A549 (cell line): ENCODE measurements at places on chromosomes 16 and 17.

GRCh38 chr16:3874242-3874641 lies 6.3 kb downstream of the CREBBP start:
- DNase-seq: no peak

DNA sequence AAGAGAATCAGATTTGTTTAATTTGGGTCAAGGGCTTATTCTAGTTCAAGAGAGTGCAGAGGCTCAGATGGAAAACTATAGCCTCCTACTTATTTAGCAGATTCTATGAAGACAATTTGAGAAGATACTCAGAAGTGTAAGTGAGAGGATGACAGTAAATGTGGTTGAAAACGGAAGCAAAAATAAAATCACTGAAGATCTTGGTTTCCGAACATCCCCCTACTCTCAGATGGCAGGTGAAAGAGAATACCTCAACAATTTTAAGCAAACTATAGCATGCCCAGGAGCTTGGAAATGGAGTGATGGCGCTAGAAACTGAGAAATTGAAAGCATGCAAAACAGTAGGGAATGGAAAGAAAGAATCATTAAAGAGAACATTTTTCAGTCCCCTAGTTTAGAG lies 705.5 kb upstream of the CDH8 start:
- no peak for DNase-seq

DNA sequence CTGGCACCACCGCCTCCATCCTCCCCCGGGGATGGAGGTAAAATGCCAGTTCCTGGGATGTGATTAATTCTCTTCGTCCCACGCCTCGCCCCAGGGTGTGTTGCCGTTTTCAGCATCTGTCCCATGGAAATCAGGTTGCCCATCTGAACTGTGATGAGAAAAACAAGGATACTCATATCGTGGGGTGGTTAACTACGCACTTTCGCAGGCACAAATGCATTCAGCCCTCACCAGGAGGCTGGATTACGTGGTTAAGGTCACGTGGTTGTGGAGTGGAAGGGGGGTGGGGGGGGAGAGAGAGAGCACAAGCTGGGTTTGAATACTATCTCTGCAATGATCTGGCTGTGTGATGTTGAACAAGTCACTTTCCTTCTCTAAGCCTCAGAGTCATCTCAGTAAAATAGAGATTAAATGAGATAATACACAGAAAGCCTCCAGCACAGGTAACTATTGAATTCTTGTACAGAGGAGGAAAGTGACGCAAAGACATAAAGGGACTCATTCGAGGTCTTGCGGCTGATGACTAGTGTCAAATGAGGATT lies 74.7 kb downstream of the BMERB1 start:
- DNase-seq: no peak

GRCh38 chr16:1501630-1502029 lies 8.5 kb downstream of the TELO2 start:
- DNase-seq: no peak

DNA sequence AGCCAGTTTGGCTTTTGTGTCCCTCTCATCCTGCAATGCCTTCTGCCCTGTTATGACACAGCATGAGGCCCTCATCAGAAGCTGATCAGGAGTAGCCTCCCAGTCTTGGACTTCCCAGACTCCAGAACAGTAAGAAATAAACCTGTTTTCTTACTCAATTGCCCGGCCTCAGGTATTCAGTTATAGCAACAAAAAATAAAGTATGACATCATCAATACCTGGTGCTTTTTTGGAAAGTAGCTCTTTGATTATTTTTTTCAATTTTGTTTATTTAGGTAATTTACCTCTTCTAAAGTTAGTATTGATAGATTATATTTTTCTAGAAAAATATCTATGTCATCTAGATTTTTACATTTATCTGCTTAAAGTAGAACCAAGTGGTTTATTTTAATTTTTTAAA lies 112.8 kb upstream of the CES5A start:
- no peak for DNase-seq

DNA sequence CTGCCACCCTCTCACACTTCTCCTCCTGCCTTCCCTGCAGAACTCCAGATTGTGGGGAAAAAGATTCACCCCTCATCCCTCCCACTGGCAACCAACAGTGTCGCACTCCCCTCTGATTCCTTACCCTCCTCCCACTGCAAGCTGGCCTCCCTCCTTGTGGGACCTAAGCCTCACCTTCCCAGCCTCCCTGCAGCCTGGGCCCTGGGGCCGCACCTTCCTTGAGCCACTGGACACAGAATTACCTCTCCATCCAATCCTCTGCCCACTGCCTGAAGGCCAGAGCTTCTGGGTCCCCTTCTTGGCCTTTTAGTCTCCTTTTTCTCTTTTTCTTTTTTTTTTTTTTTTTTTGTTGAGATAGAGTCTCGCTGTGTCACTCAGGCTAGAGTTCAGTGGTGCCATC lies 33.9 kb downstream of the NGFR start:
- DNase-seq: no peak

DNA sequence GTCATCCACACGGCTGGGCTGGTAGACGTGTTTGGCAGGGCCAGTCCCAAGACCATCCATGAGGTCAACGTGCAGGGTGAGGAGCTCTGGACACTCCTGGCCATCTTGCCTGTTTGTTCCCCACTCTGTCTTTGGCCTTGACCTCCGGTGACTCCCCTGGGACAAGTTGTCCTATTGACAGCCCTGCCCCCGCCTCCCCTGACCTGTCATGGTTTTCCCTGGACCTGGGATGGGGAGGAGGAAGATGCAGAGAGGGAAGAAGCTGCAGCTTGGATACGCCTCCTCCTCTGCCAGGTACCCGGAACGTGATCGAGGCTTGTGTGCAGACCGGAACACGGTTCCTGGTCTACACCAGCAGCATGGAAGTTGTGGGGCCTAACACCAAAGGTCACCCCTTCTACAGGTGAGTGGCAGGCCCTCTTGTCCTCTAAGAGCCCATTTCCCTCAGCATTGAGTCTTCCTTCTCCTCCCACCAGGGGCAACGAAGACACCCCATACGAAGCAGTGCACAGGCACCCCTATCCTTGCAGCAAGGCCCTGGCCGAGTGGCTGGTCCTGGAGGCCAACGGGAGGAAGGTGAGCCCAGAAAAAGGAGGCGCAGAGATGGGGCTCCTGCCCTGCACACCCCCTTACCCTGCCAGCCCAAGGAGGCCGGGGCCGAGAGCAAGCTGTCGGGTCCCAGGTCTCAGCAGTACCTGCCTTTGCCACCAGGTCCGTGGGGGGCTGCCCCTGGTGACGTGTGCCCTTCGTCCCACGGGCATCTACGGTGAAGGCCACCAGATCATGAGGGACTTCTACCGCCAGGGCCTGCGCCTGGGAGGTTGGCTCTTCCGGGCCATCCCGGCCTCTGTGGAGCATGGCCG lies 1.4 kb downstream of the HSD3B7 start:
- DNase-seq: no peak

DNA sequence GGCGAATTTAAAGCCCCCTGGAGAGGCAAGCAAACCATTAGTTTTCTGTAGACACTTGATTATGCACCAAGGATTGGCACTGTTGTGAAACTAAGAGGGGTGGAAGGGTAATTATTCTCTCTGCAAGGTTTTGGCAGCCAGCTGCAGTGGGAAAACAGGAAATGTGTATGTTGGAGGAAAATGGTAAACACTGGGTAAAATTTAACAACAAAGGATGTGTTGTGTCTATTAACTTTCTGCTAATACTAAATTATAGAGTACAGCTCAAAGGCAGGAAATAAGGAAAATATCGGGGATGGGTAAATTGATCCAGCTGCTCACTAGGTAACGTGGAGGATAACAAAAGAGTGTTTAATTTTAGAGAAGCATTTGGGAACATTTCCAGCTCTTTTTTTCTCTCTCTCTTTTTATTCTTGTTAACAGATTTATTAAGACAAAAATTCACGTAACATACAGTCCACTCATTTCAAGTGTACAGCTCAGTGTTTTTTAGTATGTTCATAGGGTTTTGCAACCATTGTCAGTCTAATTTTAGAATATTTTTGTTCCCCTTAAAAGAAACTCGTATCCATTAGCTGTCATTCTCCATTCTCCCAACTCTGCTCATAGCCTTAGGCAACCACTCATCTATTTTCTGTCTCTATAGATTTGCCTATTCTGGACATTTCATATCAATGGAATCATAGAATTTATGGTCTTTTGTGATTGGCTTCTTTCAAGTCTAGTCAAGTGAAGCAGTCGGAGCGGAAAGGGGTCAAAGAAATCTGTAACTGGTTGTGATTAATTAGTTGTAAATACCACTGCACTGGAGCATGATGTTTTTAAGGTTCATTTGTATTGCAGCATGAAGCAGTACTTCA lies 41.8 kb downstream of the TANGO6 start:
- no peak for DNase-seq

- peak; percentile 66 for DNase-seq
These were observed 35.3 kb downstream of the SOCS3 start for GRCh38 chr17:78324391-78325075.

DNA sequence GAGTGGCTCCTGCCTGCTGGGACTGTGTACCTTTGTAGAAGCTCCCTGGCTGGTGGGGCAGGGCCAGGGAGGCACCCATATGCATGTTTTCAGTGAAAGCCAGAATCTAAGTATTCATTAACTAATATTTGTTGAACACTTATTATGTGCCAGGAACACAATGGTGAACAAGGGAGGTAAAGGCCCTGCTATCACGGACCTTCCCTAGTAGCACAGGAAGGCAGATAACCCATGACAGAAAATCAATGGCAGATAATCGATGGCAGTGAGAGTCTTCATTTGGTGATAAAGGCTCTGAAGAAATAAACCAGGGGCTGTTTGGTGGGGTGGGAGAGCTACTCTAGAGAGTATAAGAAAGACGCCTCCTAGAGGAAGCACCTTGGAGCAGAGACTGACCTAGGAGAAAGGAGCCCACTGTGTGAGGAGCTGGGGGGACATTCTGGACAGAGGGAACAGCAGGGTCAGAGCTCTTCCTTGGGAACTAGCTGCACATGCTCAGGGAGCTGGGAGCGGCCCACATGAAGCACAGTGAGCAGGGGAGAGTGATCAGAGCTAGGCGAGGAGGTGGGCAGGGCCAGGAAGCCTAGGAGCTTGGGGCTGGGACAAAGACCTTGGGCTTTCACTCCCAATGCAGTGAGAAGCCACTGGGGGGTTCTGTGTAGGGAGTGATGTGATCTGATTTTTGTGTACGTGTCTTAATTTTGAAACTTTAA lies 78.5 kb downstream of the SPECC1 start:
- no peak for DNase-seq

DNA sequence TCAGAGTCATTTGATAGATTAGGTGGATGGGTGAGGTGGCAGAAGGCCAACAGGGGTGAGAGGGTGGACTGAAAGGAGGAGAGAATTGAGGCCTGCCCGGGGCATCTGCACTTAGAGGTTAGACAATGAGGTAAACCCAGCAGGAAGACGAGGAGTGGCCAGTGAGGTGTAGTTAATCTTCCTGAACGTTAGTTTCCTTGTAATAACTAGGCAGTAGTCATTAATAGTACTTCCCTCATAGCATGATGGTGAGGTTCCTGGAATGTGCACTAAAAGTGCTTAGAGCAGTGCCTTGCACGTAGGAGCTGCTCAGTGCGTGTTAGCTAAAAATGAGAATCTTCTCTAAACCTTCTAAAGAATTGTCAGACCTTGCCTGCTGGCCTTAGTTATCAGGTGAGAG lies 13.5 kb upstream of the KSR1 start:
- no peak for DNase-seq

- DNase-seq: no peak
These were observed 253.3 kb downstream of the SOX9 start for GRCh38 chr17:72373910-72374741.

GRCh38 chr16:74290356-74290755 lies 6.3 kb upstream of the PSMD7 start:
- no peak for DNase-seq

DNA sequence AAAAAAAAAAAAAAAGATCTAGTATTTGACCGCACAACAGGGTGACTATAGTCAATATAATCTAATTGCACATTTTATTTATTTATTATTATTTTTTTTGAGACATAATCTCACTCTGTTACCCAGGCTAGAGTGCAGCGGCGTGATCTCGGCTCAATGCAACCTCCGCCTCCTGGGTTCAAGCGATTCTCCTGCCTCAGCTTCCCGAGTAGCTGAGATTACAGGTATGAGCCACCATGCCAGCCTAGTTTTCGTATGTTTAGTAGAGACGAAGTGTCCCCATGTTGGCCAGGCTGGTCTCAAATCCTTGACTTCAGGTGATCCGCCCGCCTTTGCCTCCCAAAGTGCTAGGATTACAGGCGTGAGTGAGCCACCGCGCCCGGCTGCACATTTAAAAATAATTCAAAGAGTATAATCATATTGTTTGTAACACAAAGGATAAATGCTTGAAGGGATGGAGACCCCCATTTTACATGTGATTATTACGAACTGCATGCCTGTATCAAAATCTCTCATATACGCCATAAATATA lies 794 bp downstream of the ANKS3 start:
- no peak for DNase-seq

DNA sequence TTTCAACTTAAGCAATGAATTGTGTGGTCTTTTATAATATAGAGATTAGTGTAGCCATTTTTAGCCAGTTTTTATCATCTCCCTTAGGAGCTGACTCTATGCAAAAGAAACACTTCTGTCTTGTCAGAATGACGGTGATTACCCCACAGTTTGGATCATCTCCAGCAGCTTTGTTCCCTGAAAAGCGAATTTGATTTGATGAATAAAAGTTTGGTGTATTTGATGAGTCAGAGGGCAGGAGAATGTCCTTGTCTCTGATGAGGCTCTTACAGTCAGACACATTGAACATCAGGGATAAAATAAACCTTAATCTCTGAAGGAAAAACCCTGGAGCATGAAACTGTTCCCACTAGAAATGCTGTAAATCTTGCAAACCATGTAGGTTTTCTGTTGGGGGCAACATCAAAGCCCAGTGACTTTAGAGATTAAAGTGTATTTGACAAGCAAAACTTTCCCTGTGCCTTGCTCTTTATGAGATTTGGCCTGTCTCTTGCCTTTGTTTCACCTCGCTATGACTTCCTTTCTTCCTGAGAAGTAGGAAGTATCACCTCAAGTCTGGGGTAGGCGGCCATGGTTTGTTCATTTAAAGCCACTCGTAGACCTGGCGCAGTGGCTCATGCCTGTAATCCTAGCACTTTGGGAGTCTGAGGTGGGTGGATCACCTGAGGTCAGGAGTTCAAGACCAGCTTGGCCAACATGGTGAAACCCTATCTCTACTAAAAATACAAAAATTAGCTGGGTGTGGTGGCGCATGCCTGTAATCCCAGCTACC lies 209.3 kb downstream of the FTO start:
- peak; percentile 18 for DNase-seq

GRCh38 chr16:23408823-23409298 lies 44.1 kb downstream of the COG7 start:
- DNase-seq: peak; percentile 34
